ENCODE measurements at places on chromosomes 1 and 21.

GRCh38 chr1:75952016-75952415 lies 19.8 kb upstream of the ASB17 start:
- no peak for DNase-seq

GRCh38 chr1:204382714-204383083 lies 23.0 kb upstream of the PLEKHA6 start:
- no peak for DNase-seq

DNA sequence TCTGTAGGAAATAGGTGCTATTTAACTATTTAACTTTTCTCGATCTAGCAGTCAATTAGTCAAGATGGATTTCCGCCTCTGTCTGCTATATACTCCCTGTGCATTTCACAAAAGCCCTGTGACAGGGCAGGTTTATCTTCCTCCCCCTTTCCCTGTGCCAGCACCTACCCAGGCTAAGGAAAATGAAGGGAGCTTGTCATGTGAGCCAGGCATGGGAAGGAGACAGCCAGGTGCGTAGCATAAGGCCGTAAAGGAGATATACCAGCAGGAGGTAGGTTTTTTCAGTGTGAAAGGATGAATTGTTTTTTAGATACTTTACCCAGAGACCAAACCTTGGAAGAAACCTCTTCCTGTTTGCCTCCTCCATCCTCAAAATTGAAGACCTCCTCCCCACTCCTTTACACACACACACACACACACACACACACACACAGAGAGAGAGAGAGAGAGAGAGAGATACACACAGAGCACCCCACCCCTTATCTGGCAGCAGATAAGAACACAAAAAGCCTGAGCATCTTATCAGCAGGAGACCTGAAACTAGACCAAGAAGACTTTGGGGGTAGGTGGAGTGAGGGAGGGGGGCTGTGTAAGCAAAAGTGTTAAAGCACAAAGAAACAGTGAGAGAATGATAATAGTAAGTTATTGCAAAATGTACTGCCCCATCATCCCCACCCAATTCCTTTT lies 12.0 kb upstream of the TARBP1 start:
- no peak for DNase-seq

DNA sequence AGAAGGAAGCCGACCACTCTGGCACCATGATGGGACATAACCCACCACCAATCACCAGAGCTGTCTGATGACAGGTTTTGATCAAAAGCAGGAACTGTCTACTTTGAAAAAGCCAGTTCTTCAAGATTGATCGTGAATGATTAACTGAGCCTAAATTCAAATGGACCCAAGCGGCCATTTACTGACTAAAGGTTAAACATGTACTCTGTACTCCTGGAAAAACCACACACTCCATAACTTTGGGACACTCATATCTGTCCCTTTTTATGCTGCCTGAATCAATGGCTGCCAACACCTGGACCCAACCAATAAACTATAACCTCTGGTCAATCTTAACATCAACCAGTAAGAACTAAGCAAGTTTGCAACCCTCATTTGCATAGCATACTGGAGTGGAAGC lies 206.6 kb downstream of the URB2 start:
- DNase-seq: no peak

- no peak for DNase-seq
These were observed 63.7 kb downstream of the CLDN17 start for GRCh38 chr21:30102871-30103270.

DNA sequence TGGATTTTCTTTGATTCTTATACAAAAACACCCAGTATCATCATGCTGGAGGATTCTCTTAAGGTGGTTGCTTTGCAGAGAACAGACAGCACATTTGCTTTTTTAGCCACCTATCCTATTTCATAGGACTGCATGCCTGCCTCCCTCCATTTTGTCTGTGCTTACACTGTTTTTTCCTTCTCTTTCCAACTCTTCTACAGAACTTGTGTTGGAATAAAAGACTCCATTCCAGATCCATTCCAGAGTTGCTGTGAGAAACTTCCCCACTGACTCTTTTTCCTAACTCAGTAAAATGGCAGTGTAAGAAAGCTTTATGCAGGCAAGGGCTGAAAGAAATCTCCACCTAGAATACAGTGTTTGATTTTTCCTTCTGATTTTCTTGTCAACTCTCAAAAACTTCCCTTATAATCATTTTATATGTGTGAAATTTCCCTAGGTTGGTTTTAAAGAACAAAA lies 5.2 kb upstream of the ARID1A start:
- no peak for DNase-seq

GRCh38 chr1:153343040-153343681 lies 5.5 kb downstream of the PGLYRP4 start:
- DNase-seq: no peak

GRCh38 chr1:230641900-230642262 lies 400 bp upstream of the COG2 start:
- DNase-seq: no peak

GRCh38 chr1:143643148-143643885 lies 328.5 kb downstream of the FAM72C start:
- no peak for DNase-seq

GRCh38 chr1:156781585-156782186 lies 14.4 kb downstream of the PRCC start:
- no peak for DNase-seq

DNA sequence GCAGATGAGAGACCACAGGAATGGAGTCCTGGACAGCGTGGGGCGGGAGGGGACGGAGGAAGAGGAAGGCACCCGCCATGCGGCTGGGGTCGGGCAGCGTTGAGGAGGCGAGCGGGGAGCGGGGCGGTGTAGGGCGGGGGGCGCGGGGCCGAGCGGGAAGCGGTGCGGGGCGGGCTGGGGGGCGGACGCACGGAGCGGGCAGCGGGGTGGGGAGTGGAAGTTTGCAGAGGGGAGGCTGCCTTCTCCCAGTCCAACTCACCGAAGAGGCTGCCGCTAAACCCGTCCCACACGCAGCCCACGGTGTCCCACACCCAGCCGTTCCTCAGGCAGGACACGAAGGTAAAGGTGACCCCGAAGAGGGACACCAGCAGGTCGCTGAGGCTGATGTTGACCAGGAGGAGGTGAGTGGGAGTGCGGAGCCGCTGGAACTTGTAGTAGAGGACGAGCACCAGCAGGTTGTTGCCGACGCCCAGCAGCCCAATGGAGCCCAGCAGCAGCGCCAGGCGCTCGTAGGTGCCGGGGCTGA lies 483 bp downstream of the CHML start:
- no peak for DNase-seq

DNA sequence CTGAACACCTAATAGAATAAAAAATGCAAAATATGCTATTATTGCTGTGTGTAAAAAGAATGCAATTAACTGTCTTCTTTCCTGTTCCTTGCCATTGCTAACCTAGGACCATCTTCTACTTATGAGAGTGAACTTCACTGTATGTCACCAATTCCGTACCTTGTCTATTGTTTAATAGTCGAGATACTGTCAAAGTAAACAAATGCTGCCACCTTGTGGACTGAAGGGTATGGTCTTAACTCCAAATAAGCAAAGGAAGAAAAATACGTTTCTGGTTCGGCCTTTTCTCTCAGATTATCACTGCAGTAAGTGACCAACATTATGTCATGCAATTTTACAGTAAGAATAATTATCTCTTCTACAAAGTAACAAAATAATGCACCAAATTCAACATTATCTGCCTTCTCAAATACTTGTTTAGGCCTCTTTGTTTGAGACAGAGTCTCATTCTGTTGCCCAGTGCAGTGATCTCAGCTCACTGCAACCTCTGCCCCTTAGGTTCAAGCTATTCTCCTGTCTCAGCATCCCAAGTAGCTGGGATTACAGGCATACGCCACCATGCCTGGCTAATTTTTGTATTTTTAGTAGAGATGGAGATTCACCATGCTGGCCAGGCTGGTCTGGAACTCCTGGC lies 133.4 kb downstream of the COP1 start:
- DNase-seq: no peak

- DNase-seq: no peak
These were observed 62.6 kb downstream of the CD46 start for GRCh38 chr1:207814469-207814868.

DNA sequence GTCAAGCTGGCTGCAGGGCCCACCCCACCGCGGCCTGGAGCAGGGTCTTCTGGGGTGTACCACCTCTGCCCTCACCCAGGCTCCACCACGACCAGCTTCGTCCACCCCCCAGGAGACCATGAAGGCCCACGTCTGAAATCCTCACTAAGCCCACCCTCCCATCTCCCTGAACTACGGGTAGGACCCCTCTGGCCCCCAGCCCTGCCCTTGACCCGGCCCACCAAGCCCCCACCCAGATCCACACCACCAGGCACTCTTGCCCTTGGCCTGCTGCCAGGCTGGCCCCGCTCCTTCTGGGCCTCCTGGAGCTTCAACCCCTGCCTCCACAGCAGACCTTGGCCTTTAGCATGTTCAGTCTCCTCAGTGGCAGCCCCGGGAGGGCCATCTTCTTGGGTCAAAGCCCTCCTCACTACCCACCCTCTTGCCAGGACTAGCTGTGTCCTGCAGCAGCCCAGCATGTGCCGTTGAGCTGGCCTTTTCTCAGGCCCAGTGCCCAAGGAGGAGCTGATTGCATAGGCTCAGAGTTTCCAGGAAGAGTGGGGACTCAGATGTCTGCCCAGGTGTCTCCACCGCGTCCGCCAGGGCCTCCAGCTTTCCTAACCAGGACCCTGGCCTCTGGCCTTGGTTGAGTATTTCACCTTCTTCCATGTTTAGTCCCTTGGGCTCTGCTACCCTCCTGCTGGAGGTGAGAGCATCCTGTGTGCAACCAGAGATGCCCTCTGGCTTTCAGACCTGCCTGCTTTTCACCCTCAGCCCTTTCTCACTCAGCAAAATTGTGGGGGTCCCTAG lies 17.7 kb upstream of the SAMD11 start:
- no peak for DNase-seq

DNA sequence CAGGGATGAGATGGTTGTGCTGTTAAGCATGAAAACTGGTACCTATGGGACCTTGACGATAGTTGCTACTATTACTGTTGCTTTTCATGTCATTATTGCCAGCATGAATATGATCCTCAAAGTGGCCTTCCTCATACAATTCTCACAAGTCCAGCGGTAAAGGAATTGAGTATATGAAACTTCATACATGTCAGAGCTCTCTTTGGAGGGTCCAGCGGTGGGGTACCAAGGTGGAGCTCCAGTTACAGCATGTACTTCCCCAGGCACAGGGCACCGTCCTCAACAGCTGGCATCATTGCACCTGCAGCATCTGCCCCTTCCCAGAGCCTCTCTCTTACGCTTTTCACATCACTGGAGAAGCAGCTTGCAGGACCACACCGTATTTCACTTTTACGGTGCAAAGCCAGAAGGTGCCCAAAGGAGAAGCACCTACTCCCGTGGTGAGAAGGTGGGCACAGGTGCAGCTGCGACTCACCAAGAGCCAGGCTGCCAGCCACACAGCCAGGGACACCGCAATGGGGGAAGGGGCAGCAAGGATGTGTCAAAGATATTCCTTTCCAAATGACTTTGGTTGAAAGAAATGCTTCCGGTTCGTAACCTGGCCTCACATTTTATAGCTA lies 166.4 kb upstream of the IRF2BP2 start:
- no peak for DNase-seq

- DNase-seq: no peak
These were observed 15.5 kb downstream of the MTHFR start for GRCh38 chr1:11790101-11790879.

- no peak for DNase-seq
These were observed 94.7 kb downstream of the PPIAL4G start for GRCh38 chr1:148388260-148389026.

GRCh38 chr1:94679332-94680038 lies 137.9 kb upstream of the F3 start:
- DNase-seq: no peak

DNA sequence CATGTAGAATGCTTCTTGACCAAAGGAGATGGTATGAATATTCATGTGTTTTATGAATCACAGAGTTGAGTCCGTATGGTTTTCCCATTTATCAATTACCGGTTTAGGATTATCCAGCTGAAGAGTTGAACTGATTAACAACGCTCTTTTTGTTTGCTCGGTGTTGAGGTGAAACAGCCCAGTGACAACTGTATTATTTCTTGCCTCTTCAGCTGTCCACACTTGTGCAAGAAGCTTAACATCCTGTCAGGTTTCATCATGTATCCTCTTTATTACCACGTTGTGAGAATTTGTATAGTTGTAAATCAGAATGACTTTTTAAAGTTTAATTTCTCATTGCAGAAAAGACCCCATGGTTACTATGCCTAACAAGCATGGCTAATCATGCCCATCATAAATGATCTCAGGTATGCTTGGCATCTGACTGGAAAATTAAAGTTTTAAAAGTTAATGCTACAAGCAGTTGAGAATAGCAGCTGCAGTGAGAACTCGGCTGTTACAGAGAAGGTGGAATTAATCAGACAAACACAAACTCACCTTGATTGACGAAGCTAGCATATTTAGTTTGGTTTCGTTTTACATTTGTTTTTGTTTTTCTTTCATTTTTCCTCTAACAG lies 563.2 kb upstream of the ADGRL2 start:
- no peak for DNase-seq

DNA sequence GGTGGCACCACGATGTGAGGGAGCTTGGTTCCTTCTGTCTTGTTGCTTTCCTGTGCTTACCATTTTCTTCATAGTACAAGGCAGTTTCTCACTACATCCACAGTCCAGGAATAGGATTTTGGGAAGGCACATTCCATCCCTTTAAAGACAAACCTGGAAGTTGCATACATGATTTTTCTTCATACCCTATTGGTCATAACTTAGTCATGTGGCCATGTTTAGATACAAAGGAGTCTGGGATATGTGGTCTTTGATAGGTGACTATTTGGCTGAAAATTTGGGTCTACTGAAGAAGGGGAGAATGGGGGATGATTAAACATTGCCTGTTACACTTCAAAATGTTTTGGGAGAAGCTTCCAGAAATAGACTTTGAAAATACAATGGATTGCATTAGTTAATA lies 7.0 kb downstream of the DYRK1A start:
- no peak for DNase-seq

- DNase-seq: no peak
These were observed 22.5 kb upstream of the SIKE1 start for GRCh38 chr1:114803001-114803400.

GRCh38 chr1:231701306-231701705 lies 74.7 kb downstream of the DISC1 start:
- no peak for DNase-seq

GRCh38 chr1:75745276-75745675 lies 20.8 kb downstream of the ACADM start:
- no peak for DNase-seq

GRCh38 chr1:37755951-37756560 lies 8.9 kb downstream of the EPHA10 start:
- no peak for DNase-seq

- DNase-seq: no peak
These were observed 1.9 kb downstream of the BTBD19 start for GRCh38 chr1:44810101-44810761.

GRCh38 chr1:2232916-2233438 lies 4.9 kb downstream of the SKI start:
- no peak for DNase-seq

- no peak for DNase-seq
These were observed 231.1 kb downstream of the DISC1 start for GRCh38 chr1:231857609-231858135.

DNA sequence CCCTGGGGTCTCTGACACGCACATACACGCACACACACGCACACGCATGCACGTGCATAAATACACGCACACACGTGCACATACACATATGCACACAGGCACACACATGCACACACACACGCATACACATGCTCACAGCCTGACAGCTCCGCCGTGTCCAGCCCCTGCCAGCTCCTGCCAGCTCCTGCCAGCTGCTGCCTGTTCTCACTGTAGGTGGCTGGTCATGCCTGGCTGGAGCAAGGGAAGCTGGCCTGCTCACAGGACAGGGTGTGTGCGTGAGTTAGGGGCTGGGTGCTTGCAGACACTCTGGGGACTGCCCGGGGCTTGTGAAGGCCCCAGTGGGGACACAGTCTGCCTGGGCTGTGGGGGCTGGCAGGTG lies 4.9 kb downstream of the PLCH2 start:
- DNase-seq: no peak
